Trophoblast cell (in vitro differentiated cells and primary cell): ENCODE measurements at places on chromosomes 7 and 10.

- DNase-seq: no peak
These were observed 409.8 kb upstream of the NPVF start for GRCh38 chr7:25638068-25638467.

GRCh38 chr10:92800134-92800733 is 48.1 kb upstream of the EXOC6 start:
- no peak for DNase-seq

GRCh38 chr7:70935854-70936253 is 196.1 kb upstream of the GALNT17 start:
- no peak for DNase-seq

DNA sequence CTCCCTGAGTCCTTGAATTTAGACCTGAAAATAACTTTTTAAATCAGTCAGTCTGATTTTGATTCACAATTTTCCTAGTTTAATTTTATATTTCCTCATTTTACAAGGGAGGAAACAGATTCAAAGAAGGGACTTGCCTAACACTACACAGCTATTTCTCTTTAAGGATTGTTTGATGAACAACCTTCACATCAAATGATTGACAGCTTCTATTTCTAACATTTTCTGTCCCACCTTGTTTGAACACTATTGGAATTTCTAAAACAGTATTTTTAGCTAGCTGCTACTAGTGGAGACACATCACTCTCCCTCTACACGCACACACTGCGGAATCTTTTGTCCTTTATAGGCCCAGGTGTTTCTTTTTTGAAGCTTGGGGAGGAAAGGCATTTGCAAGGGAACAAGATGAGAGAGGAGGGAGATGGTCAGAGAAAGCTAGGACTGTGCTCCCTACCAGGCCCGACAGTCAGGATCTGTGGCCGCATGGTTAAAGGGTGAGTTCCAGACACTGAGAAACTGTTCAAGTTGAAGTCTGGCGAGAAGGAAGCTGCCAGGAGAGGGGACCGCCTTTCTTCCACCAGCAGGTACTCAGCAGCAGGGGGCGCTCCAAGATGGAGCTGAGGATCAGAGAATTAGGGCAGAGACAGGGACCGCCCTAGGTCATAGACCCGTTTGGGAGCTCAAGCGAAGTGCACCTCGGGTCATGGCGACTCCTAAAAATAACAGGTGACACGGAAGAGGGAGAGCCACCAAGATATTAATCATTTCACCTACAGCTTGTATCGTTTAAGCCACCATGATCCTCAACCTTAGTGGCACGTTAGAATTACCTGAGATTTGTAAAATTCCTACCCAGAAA is 49.7 kb downstream of the DNAJC12 start:
- peak; percentile 60 for DNase-seq

- peak; percentile 2 for DNase-seq
These were observed 200.3 kb downstream of the CACNB2 start for GRCh38 chr10:18340496-18341051.

DNA sequence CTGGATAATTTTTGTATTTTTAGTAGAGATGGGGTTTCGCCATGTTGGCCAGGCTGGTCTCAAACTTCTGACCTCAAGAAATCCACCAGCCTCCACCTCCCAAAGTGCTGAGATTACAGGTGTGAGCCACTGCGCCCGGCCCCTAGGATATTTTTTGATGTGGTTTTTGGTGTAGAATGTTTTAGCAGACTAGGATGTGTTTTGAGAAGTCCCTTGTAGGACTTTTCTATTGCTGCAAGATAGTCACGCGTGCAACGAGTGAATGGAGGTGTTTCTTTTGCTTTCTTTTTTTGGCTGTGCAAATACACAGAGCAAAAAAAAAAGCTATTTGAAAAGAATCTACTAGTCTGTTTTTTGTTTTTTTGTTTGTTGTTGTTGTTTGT is 29.8 kb upstream of the KLF6 start:
- DNase-seq: no peak

DNA sequence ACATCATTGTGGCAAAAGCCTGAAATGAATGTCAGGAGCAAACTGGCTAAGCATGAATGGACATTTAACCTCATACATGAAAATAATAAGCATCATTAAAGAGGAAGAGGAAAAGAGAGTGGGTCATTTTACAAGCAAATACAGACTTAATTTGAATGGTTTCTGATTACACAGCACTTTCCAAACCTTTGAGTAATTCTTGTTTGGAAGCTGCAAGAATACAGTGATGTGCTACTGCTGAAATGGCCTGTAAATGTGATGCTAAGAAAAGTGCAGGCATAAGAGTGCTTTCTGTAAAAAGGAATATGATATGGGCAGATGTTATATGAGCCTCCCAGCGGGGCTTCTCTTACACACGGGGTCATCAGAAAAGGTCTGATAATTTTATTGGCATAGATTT is 30.2 kb downstream of the TAS2R16 start:
- DNase-seq: no peak

DNA sequence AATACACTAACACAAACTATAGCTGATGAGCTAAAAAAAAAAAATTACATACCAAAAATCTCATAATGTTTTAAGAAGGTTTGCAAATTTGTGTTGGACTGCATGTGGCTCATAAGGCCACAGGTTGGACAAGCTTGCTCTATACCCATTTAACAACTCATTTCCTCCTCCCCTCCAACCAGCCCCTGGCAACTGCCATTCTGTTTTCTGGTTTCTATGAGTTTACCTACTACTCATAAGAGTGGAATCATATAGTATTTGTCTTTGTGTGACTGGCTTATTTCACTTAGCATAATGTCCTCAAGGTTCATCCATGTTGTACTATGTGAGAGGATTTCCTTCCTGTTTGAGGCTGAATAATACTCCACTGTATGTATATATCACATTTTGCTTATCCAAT is 100.4 kb upstream of the ARHGAP21 start:
- DNase-seq: peak; percentile 31

GRCh38 chr10:71064413-71065118 is 147.8 kb upstream of the UNC5B start:
- no peak for DNase-seq

GRCh38 chr7:85275204-85275603 is 88.3 kb upstream of the SEMA3D start:
- no peak for DNase-seq

- no peak for DNase-seq
These were observed 3.0 kb downstream of the TBX20 start for GRCh38 chr7:35250941-35251340.

DNA sequence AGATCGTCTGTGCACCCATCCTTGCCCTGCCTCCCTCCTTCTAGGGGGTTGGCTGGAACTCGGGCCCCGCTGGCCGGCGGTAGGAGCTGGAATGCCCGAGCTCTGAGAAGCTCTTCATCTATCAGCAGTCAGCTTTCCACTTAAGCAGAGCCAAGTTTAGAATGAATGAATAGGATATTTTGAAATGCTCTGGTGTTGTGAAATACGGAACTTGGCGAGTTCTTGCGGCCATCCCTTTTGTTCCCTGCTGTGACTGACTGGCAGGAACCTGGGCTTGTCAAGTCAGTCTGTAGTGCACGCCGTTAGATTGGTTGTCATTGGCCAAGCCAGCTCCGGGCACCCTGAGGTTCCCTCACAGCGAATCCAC is 33.3 kb downstream of the FOXK1 start:
- DNase-seq: peak; percentile 79

GRCh38 chr10:118300320-118300719 is 41.8 kb downstream of the FAM204A start:
- DNase-seq: peak; percentile 20

DNA sequence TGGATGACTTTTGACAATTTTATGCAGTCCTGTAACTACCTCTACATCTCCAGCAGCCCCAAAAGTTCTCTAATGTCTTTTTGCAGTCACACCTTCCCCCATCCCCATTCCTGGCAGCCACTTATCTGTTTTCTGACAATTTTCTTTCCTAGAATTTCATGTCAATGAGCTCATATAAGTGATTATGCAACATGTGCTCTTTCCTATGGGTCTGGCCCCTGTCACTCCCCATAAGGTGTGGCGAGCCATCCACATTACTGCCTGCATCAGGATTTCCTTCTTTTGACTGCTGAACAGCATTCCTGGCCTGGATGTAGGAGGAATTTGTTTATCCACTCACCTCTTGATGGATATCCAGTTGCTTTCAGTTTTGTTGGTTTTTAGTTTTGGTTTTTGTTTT is 146.7 kb upstream of the MGMT start:
- DNase-seq: peak; percentile 87

DNA sequence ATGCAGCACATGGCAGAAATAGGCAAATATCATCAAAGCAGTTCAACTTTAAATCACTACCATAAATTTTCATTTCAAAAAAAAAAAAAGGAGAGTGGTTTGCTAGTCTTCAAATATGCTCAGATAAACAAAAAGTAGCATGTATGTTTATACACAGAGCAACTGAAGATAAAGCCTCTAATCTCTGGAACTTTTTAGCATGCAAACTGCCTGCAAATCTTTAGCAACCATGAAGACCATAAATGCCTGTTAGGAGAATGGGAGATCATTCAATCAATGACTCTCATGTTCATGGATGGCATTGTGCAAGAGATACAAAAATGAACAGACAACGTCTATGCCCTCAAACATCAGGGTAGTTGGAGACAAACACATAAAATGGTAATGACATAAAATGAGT is 57.3 kb downstream of the ORC5 start:
- DNase-seq: no peak

DNA sequence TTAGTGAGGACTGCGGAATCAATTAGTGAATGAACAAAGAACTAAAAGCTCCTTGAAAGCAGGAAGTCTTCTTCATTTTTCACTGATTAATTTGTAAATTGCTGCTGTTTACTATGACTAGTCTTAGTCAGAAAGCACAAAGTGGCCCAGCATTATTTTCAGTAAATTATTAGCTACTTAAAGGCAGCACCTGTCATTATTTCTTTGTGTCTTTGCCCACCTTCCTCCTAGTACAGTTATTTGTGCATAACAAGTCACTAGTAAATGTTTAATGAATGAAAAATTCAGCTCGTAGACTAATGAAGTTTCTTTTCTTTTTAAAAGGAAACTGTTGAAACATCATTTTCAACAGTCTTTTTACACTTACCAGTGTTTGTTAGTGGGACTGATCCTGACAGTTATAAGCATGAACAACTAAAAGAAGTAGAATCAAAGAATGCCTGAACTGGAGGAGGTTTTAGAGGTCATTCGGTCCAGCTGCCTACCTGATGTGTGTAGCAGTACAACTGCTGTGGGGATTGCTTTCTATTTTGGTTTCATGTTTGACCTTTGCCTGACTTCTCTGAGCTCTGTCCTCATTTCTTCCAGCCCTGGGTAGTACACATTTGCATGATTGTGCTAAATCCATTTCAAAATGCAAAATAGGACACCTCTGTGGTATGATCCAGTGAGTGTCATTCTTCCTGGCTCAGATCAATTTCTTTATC is 140.0 kb upstream of the PHYHIPL start:
- no peak for DNase-seq

- DNase-seq: no peak
These were observed 335.2 kb upstream of the C7orf33 start for GRCh38 chr7:148255333-148255732.

- no peak for DNase-seq
These were observed 475.4 kb upstream of the IGFBP3 start for GRCh38 chr7:46396481-46396880.

- DNase-seq: no peak
These were observed 43.4 kb downstream of the PPIF start for GRCh38 chr10:79390551-79391229.

DNA sequence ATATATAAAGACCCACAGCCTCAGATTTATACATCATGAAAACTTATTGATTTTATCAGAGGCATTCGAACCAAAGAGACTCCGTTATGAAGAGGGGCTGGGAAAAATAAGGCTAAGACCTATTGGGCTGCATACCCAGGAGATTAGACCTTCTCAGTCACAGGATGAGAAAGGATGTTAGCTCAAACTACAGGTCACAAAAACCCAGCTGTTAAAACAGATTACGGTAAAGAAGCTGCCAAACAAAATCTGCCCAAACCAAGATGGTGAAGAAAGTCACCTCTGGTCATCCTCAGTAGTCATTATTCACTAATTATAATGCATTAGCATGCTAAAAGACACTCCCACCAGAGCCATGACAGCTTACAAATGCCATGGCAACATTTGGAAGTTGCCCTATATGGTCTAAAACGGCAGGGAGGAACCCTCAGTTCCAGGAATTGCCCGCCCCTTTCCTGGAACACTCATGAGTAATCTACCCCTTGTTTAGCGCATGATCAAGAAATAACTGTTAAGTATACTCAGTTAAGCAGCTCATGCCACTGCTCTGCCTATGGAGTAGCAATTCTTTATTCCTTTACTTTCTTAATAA is 362.5 kb upstream of the PCDH15 start:
- no peak for DNase-seq

DNA sequence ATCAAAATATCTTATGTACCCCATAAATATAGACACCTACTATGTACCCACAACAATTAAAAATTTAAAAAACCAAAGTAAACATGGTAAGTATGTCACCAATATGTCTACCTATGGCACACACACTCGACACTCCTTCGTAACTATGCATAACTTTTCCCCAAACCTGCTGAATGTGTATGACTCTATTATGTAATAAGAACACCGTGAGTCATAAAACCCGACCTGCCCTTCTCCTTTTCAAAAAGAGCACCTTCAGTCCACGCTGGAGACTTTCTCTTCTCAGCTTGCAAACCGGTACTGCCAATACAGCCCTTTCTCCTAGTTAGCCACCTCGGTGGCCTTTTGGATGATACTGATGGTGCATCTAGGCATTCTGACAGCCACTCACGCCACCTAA is 186.3 kb downstream of the PRPF18 start:
- DNase-seq: peak; percentile 37

GRCh38 chr10:69624245-69624786 is 5.7 kb upstream of the FAM241B start:
- no peak for DNase-seq

DNA sequence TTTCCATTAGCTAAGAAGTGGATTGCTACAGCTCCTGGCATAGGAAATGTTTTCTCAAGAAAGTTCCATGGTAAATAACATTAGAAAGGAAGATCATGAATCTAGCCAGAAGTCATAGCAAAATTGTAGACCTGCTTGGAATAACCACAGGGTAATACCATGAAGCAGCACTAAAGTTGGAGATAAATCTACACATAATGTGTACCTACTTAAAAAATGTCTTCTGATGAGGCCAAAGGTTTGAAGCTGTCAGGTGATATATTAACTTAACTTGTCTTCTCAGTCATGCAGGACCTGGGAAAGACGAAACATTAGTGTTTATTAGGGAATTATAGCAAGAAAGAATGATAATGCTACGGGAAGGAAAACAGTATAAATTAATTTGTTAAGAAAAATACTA is 6.3 kb downstream of the CISD1 start:
- no peak for DNase-seq

DNA sequence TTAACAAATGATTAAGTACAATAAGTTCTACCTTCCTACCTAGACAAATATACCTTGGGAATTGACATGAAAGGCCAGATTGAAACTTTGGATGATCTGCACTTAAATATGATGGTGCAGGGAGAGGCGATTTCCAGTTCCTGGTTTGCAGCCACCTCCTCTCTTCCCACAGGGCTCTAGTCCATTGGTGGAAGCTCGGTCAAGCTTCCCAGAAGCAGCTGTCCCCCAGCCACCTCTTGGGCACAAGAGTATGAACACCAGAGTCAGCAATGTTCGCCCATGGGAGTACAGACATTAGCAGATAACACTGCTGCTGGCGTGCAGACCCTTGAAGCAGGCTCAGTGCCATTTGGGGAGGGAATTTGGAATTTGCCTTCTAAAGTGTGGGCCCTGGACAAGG is 1.5 kb upstream of the CPVL start:
- DNase-seq: no peak

GRCh38 chr7:128093614-128094570 is 62.7 kb upstream of the LRRC4 start:
- no peak for DNase-seq
